ENCODE measurements at places on chromosomes 1 and 21.

DNA sequence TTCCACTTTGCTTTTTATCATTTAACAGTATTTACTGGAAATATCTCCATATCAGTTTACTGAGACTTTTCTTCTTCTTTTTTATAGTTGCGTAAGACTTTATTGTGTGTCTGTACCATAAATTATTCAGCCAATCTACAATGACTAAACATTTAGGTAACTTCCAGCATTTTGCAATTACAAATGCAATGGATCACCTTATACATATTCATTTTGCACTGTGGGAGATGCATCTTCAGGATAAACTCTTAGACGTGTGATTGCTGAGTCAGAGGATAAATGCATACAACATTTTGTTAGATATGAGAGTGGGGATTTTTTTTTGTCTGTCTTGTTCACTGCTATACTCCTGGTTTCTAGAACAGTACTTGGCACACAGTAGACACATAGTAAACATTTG, 95.7 kb upstream of the GCLM start:
- DNase-seq, result no peak

GRCh38 chr1:180143359-180143758, 11.3 kb upstream of the QSOX1 start:
- no peak for DNase-seq

- DNase-seq, result no peak
Observed at GRCh38 chr21:21968810-21969209, 970.6 kb downstream of the NCAM2 start.

DNA sequence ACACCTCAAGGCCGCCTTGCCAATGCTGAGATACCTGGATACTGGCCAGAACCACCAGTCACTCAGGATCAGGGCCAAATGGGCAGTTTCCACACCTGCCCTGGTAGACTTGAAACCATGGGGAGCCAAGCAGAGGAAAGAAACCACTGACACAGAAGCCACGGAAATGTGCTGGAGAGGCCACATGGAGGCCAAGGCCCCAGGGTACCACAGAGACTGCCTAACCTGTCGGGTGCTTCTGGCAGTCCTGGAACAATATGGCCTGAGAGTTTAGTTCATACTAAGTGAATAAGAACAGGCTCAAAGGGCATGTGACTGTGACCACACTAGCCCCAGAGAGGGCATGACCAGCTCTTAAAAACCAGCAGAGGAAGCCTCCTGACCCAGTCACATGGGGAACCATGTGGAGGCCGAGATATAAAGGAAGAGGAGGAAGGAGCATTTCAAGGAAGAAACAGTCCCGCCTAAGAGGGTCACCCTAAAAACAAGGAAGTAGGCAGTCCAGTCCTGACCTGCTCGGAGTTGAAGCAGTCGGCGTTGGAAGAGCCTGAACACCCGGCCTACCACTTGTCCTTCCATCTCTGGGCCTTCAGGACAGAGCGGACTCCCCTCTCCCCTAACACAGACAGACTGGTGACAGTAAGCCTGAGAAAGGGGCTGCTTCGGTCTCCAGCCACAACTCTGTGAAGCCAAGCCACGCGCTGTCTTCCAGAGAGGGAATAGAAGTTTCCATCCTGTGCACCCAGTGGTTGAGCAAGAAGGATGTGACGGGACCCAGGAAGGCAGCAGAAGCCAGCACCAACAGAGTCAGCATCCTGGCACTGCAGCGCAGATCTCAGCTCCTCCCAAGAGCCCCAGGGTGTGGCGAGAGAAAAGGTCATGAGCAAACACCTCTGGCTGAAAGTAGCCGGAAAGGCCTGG, at the start of gene DENND2D:
DENND2D (minus strand) TSS at position 766 of the 921 bp plus-strand sequence; CDS start at position 579, 187 bp downstream.
- no peak for DNase-seq

DNA sequence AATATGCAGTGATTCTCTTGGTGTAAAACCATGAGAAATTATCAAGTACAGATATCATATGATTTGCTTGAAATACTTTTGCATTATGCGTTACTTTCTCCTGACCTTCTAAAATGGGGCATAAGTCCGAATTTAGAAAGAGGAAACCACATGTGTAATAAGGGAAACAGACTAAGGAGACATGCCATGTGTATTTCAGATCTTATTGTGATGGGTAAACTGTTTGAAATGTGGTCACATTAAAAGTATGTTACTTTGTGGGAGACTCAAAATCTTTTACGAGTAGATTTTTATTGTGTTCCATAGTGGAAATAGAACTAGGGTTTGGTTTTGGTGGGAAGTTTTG, 173.0 kb downstream of the NFIA start:
- DNase-seq, result no peak

GRCh38 chr1:161402446-161402845, 34.8 kb upstream of the CFAP126 start:
- no peak for DNase-seq

- DNase-seq, result no peak
Observed at GRCh38 chr1:234437423-234438171, 41.4 kb downstream of the TARBP1 start.

- no peak for DNase-seq
Observed at GRCh38 chr1:78549891-78550290, 59.1 kb downstream of the PTGFR start.

DNA sequence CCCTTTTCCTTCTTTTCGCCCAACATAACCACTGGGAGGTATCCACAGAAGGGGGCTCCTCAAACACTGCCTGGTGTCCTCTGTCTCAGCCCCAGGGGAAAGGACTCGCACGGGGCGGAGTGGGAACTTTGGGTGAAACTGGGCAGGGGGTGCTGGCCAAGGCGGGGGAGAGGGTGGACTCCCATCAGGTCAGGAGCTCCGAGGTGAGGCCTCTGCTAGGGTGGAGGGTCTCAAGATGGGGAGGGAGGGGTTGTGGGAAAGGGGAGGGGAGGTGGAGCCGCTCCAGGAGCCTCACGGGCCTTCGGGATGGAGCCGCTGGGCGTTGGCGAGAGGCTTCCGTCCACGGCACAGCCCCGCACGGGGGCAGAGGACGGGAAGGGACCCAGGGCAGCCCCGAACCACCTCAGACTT, 43.2 kb upstream of the POFUT2 start:
- DNase-seq, result no peak

GRCh38 chr1:35660581-35661473, 19.5 kb upstream of the PSMB2 start:
- no peak for DNase-seq

- DNase-seq, result no peak
Observed at GRCh38 chr21:15363921-15364320, 299.1 kb upstream of the NRIP1 start.

DNA sequence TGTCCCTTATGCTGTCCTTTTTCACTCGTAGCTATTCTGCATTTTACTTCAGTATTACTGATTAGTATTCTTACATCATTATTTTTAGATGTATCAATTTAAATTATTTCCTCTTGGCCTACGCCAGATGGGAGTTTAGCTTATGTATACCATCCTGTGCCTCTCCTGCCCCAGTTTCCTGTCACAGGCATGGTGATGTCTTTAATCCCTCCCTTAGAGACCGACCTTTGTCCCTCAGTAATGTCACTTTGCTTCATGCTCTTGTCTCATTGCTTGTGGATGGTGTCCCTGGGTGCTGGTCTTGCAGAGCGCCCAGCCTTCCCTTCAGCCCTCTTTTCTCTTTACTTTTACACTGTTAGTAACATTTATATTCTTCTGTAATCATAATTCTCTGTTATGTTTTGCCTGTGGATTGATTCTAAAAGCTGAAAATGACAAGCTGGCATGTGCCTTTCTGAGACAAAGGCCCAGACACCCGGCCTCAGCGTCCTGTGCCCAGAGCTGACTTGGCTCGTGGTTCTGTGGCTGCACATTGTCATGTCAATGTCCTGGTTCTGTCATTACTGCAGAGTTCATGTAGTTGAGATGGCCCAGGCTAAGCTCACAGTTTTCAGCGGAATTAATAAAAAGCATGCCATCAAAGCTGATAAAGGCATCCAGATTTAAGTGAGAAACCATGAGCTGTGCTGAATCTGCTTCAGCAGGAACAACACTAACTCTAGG, 100.7 kb downstream of the MTR start:
- no peak for DNase-seq

DNA sequence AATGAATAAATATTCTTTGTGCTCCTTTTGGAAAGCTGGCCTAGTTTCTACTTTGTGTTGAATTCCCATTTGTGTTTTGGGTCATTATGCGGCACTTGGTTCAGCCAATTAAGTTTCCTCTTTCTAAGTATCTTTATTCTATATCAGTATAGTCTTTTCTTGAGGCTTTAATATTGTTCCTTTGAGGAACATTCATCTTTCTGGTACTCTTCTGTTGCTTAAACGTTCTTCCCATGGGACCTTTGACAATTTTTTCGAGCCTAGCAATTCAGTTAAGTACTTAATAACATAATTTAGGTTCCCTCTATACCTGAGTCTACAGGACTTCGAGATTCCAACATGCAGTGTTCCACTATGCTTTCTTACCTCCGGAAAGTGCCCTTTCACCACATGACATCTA, 24.9 kb downstream of the ZBTB40 start:
- DNase-seq, result no peak

DNA sequence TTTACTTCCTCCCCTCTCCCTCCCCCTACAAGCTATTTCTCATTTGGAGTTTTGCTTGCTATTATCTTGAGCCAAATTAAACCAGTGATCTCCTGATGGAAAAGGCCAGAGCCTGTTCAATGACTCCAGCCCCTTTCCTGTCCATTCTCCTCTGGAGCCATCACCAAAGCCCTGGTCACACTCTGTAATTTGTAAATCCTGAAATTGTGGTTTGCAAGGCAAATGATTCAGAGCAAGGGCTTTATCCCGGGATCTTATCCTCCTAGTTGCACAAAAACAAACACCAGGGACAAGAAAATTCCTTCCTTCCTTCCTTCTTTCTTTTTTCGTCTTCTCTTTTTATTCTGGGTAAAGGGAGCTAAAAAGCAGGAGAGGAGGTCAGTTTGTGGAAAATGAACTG, 366.1 kb upstream of the ST6GALNAC5 start:
- no peak for DNase-seq

DNA sequence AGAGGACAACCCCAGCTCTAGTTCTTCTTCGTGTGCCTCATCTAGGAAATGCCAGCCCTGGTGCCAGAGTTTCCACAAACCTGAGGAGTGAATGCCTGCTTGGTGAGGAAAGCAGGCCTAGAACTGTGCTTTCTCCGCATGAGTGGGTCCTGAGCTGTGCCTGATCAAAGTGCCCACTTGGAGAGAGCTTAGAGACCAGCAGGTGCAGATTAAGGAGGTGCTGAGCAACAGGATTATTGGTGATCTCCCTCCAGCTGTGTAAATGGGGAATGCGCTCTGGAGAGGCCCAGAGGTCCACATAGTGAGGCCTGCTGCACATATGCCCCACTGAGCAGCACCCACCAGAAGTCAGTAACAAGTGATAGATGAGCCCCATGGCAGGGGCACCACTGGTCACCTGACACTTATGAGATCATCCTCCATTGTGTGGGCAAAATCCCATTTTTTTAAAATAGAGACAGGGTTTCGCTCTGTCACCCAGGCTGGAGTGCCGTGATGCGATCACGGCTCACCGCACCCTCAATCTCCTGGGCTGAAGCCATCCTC, 127.2 kb upstream of the ZC3H12A start:
- DNase-seq, result no peak

GRCh38 chr1:9960706-9961562, 17.7 kb downstream of the NMNAT1 start:
- DNase-seq, result no peak

DNA sequence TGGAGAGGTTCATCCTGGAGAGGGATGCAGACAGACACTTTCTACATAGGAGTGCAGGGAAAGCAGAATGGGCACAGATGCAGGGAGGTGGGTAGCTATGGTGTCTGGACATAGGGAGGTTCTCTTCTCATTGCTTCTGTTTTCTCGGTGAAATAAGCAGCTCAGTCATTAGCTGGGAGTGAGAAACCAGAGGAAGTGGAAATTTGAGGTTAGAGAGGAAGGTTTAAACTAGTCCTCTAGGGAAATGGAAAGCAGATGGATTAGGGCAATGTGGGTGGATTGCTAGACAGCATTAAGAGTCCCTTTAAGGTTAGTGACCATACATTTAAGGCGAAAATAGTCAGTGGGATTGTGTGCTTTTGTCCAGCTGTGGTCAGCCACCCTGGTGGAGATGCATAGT, 39.6 kb downstream of the MPZL1 start:
- no peak for DNase-seq

GRCh38 chr1:15941899-15942660, 33.8 kb downstream of the ZBTB17 start:
- DNase-seq, result no peak

DNA sequence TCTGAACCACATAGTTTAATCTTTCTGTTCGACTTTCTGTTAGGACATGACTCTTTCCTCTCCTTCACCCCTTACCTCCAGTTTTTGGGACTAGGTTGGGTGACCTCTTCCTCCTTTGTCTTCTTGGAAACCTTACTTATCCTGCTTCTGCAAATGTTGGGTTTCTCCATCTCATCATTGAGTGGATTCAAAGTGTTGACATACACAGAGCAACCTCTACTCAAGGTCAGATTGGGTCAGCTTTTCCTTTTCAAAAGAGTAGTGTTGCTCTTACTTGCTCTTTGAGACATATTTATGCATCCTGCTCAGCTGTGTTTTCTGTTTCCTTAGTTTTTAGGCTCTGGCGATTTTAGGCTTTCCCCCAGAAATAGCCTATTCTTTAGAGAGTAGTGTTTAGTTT, 3.7 kb downstream of the CAMTA1 start:
- DNase-seq, result no peak
